Stimulated activated effector memory CD8-positive, alpha-beta T cell treated with anti-CD3 and anti-CD28 coated beads, Interleukin-12 subunit alpha, Interleukin-12 subunit beta, amount 100 ng/mL, for 72 hours (primary cell): ENCODE measurements at places on chromosomes 6 and 20.

DNA sequence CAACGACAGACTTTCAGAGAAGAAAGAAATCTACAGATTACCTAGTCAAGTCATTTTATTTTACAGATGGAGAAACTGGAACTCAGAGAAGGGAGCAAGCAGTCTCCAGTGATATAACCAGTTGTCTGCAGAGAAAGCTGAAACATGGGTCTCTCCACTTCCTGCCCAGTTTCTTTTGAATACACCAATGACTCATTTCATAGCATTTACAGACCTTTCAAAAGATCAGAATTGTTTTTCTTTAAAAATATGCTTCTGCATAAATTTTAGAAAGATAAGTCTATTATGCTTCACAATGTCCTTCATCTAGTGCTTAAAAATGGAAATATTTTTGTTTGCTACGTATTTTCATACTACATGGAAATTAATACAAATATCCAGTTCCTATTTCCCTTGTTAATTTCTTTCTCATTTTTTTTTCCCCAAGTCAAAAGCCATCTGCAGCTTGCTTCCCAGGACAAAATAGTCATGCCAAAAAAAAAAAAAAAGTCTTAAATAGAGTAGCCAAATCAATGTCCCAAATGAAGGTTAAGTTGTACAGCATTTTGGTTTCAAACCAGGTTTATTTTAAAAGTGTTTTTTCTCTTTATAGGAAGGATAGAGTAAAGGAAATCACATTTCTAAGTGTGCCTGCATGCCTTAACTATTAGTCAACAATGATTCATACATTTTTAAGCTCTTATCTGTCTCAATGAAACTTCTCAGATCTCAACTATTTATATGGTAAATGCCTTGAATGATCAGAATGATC lies 36.9 kb downstream of the ARHGAP18 start:
- no peak for DNase-seq

DNA sequence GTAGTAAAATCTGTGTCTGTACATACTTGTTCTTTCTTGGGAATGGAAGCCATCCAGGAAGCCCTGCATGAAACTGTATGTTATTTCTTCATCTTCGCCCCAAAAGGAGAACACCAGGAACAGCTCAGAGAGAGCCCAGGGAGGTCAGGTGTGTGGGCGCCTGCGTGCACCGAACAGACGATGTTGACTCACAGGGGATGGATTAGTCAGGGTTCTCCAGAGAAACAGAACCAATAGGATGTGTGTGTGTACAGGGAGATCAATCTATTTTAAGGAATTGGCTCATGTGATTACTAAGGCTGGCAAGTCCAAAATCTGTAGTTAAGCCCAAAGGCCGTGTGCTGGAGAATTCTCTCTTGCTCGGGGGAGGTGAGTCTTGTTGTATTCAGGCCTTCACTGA lies 45.7 kb downstream of the RNASET2 start:
- DNase-seq, result no peak

DNA sequence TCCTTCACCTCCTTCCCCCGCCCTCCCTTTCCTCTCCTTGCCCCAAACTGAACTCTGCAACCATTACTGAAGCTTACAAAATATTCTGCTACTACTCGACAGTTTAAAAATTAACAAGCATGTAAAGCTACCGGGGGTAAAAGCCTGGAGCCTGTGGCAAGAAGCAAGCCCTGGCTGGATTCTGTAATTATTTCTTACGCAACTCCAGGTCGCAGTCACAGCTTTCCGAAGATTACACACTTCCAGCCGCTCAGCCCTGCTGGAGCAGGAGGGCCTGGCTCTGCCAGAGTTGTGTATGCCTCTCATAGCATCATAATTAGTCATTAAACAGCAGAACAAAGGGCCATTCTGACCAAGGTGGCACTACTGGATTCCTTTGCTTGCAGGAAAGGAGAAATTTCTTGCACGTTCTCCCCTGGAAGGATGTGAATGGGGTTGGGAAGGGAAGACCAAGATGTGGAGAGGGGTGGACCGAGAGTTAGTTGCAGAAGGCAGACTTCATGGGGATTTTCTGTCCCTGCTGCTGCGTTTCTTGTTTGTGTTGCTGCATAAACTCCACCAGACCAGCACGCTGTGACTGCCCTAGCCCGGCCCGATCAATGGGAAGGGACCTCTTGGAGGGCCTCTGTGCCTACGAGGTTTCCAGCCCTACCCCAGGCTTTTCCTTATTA lies 23.6 kb downstream of the FOXQ1 start:
- DNase-seq, result no peak

- no peak for DNase-seq
These were observed 804.5 kb upstream of the CITED2 start for GRCh38 chr6:140178935-140179334.
